Aorta (tissue), 5 donors: ENCODE measurements at places on chromosomes 5 and 9. TPM values are rescaled to one million over a fixed set of nuclear protein-coding genes. Genes with fewer than 3 reads are reported as not detected.
A peak's percentile ranks its signal among the peaks of the same experiment; 100 is the strongest.

RETREG1 gene
- 6.5 TPM for total RNA-seq

IL33 gene
- 138 TPM for total RNA-seq

ALDOB gene
- total RNA-seq, result not detected

SPINK4 gene
- not detected for total RNA-seq

PCDHB6 gene
- 2.7 TPM for total RNA-seq

FAM219A gene
- 48.0 TPM for total RNA-seq

F2R gene
- total RNA-seq, result 22.0 TPM

DNAI1 gene
- total RNA-seq, result not detected

SLC6A3 gene
- total RNA-seq, result 0.23 TPM

FGFR4 gene
- 0.23 TPM for total RNA-seq

SLC34A1 gene
- not detected for total RNA-seq

SOX30 gene
- not detected for total RNA-seq

OTP gene
- not detected for total RNA-seq

NPDC1 gene
- 99.3 TPM for total RNA-seq

SPINK1 gene
- 13.7 TPM for total RNA-seq

GARIN3 gene
- not detected for total RNA-seq

PSAT1 gene
- 4.1 TPM for total RNA-seq

DNA sequence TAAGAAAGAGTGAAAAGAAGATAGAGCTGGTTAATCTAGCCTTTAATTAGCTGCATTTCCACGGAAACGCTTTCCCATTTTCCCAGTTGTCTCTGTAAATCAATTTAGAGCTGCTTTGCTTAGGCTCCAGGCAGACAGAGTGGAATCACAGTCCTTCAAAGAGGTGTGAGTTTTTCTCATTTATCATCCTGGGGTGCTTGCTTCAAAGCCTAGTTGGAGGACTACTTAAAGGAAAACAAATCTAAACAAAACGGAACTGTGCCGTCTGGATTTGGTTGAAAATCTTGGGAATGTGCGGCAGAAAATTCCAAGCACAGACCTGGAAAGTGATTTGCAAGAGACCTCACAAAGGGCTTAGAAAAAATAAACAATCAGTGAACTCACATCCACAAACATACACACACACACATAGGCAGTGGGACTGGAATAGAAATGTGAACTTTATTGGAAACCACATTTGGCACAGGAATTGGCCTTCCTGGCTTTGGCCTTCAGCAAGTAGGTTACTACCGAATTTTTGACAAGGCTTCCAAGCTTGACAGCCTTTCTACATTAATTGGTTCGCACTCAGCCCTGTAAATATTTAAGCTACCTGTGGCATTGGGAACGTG is 235.2 kb upstream of the SLC24A2 start:
- no peak for DNase-seq
- H3K27ac ChIP-seq, result no peak overlapping the region
- no peaks in the 10 kb centered on the region for H3K4me1 ChIP-seq
- H3K27me3 ChIP-seq, result no peaks in the 10 kb centered on the region
- no peaks in the 10 kb centered on the region for H3K36me3 ChIP-seq

GRCh38 chr5:139181322-139181730 is 16.8 kb downstream of the SIL1 start:
- H3K4me1 ChIP-seq, result peaks cover 7% of the 10 kb centered on the region
- no peaks in the 10 kb centered on the region for H3K36me3 ChIP-seq
- DNase-seq, result no peak
- H3K27ac ChIP-seq, result no peak overlapping the region

- DNase-seq, result no peak
- H3K27me3 ChIP-seq, result no peaks in the 10 kb centered on the region
- H3K4me3 ChIP-seq, result no peak overlapping the region
- H3K27ac ChIP-seq, result no peak overlapping the region
- no peaks in the 10 kb centered on the region for H3K4me1 ChIP-seq
These were observed 15.5 kb downstream of the FGD3 start for GRCh38 chr9:92962846-92963245.

DNA sequence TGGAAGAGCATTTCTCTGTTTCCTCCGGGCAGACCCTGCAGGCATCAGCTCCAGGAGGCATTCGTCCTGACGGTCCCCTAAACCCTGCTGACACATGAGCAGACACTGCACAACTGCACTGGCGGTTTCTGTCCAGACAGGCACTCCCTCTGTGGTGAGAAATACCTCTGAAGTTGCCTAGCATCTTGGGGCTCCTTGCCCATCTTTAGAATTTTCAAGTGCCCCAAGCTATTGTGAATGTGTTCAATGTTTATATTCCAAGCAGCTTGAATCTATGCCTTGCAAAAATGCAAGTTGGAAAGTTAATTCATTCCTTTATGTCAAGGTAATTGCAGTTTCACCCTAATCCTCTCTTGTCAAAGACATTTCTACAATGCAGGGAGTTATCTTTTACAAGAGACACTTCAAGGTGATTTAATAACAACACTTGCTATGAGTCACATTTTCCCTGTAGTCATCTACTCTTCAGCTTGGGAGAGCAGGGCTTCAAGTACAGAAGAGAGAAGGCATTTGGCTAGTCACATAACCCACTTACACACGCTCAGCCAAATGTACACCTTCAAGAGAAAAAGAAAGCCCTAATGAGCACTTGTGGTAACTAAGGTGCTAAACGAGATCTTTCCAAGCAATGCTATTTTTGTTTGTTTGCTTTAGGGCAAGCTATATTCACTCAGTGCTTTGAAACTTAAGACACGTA is 302.5 kb downstream of the MLLT3 start:
- H3K4me1 ChIP-seq, result no peaks in the 10 kb centered on the region
- H3K4me3 ChIP-seq, result no peak overlapping the region
- no peak overlapping the region for H3K27ac ChIP-seq
- DNase-seq, result no peak

DNA sequence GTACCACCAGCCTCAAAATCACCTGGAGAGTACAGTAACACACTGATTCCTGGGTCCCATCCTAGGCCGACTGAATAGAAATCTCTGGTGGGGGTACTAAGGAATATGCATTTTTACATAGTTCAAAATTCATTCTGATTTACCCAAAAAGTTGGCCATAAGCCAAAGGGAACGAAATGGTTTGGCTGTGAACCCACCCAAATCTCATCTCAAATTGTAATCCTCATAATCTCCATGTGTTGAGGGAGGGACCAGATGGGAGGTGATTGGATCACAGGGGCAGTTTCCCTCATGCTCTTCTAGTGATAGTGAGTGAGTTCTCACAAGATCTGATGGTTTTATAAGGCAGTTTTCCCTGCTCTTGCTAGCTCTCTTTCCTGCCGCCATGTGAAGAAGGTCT is 31.1 kb downstream of the MEGF9 start:
- H3K4me1 ChIP-seq, result no peaks in the 10 kb centered on the region
- H3K27ac ChIP-seq, result no peak overlapping the region
- no peak overlapping the region for H3K4me3 ChIP-seq
- no peak for DNase-seq

- H3K36me3 ChIP-seq, result no peaks in the 10 kb centered on the region
- no peak for DNase-seq
- no peaks in the 10 kb centered on the region for H3K4me1 ChIP-seq
These were observed 66.1 kb upstream of the ADRA1B start for GRCh38 chr5:159850160-159850559.

GRCh38 chr9:124088476-124088837 is 76.9 kb downstream of the LHX2 start:
- no peaks in the 10 kb centered on the region for H3K27me3 ChIP-seq
- no peak overlapping the region for H3K4me3 ChIP-seq
- no peak overlapping the region for H3K27ac ChIP-seq
- H3K36me3 ChIP-seq, result no peaks in the 10 kb centered on the region
- no peaks in the 10 kb centered on the region for H3K4me1 ChIP-seq
- DNase-seq, result no peak

GRCh38 chr5:38241655-38242054 is 16.7 kb upstream of the EGFLAM start:
- no peaks in the 10 kb centered on the region for H3K36me3 ChIP-seq
- H3K4me3 ChIP-seq, result no peak overlapping the region
- no peaks in the 10 kb centered on the region for H3K27me3 ChIP-seq
- no peak overlapping the region for H3K27ac ChIP-seq
- no peaks in the 10 kb centered on the region for H3K4me1 ChIP-seq
- DNase-seq, result no peak

DNA sequence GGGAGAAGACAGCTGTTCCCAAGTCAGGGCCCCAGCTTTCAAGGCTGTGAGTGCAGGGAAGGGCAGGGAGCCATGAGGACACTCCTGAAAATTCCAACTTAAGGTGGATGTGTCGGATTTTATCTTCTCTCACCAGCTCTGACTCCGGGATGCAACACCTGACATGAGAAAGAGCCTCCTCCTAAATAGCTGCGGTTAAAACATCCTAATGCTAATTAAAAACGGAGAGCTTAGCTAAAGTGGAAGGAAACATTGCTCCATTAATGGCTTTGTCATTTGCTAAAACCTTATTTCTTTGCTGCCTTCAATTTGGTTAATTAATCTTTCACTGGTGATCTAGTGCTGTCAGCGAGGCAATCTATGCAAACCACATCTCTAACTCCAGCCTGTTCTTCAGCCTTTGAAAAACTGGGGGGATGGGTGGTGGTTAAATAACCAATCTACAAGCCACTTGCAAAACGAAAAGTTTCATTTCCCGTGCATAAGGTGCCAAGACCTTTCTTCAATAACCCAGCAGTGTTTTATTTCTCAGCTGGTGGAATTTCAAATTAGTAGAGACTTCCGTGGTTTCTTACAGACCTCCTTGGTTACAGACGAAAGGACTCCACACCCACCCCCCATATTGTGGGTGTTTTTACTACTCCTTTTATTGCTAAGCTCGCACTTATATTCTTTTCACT is 379.6 kb downstream of the MLLT3 start:
- H3K36me3 ChIP-seq, result no peaks in the 10 kb centered on the region
- H3K27ac ChIP-seq, result no peak overlapping the region
- no peak overlapping the region for H3K4me3 ChIP-seq
- H3K27me3 ChIP-seq, result no peaks in the 10 kb centered on the region

DNA sequence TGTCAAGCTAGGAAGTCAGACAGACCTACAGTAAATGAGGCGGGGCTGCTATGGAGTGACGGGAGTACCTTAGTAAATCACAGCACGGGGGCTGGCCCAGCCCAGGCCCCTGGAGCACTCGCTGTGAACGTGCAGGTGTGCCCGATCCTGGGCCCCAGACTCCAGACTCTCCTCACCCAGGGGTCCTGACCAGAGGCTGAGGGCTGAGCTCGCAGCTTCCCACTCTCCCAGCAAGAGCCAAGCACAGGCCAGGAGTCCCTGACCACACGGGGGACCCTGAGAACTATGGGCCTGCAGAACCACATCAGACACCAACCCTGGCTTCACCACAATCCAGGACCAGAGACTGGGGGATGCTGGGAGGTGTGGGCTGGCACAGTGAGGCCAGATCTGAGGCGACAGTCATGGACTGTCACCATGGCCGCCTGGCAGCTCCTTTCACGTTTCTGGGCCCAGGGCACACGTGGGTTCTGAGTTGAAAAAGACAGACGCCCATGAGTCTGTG is 73.4 kb downstream of the ADAMTS2 start:
- H3K4me3 ChIP-seq, result no peak overlapping the region

- no peaks in the 10 kb centered on the region for H3K36me3 ChIP-seq
- no peaks in the 10 kb centered on the region for H3K4me1 ChIP-seq
- H3K27ac ChIP-seq, result peak overlapping the region; percentile 34
- H3K4me3 ChIP-seq, result no peak overlapping the region
- DNase-seq, result no peak
- no peaks in the 10 kb centered on the region for H3K27me3 ChIP-seq
These were observed 21.8 kb downstream of the QRFP start for GRCh38 chr9:130874783-130875182.

- no peaks in the 10 kb centered on the region for H3K27me3 ChIP-seq
- no peak for DNase-seq
These were observed 435.7 kb upstream of the RIOK2 start for GRCh38 chr5:97618721-97619120.

GRCh38 chr9:70607329-70607728 is 192.9 kb upstream of the KLF9 start:
- H3K27ac ChIP-seq, result no peak overlapping the region
- no peaks in the 10 kb centered on the region for H3K36me3 ChIP-seq
- H3K4me3 ChIP-seq, result no peak overlapping the region

GRCh38 chr5:15241216-15241821 is 258.7 kb upstream of the FBXL7 start:
- no peaks in the 10 kb centered on the region for H3K27me3 ChIP-seq
- no peak overlapping the region for H3K4me3 ChIP-seq
- no peak for DNase-seq

- DNase-seq, result no peak
- no peaks in the 10 kb centered on the region for H3K27me3 ChIP-seq
- no peaks in the 10 kb centered on the region for H3K4me1 ChIP-seq
- no peak overlapping the region for H3K4me3 ChIP-seq
- H3K36me3 ChIP-seq, result no peaks in the 10 kb centered on the region
These were observed 106.4 kb downstream of the HSD17B3 start for GRCh38 chr9:96195541-96195940.

DNA sequence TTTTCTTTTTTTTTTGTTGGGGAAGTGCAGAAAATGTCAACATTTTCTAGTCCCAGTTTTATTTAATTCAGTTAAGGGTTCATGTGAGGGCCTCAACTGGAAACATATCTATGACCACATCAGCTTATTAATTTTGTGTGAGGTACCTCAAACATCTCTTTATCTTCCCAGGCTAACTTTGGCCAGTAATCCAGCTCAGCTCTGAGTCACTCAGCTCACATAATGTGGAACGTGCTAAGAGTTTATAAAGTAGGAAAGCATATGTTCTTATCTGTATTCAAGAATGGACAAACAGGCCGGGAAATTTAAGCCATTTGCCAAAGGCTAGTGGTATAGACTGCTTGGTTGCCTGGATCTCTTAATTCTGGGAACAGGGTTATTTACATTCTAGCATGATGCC is 118.4 kb downstream of the INSYN2B start:
- H3K4me3 ChIP-seq, result no peak overlapping the region
- H3K27me3 ChIP-seq, result no peaks in the 10 kb centered on the region
- no peak for DNase-seq
- H3K27ac ChIP-seq, result no peak overlapping the region

DNA sequence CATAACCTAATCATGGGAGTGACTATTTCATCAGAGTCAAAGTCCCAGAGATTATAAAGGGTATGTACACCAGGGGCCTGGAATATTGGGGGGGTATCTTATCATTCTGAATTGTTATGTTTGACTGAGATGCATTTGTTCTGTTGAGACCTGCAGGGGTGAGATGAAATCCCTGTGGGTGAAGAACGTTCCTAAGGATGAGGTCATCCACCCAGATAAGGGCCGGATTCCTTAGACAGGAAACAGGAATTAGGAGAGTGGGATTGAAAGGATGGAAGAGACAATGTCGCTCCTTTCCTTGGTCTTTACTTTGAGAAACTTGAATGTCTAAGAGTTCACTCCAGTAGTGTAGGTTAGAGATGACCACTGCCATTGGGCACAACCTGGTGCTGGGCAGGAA is 54.7 kb downstream of the GAS1 start:
- no peaks in the 10 kb centered on the region for H3K4me1 ChIP-seq
- DNase-seq, result no peak
- no peaks in the 10 kb centered on the region for H3K36me3 ChIP-seq
- H3K4me3 ChIP-seq, result no peak overlapping the region
- no peaks in the 10 kb centered on the region for H3K27me3 ChIP-seq
- H3K27ac ChIP-seq, result no peak overlapping the region

GRCh38 chr9:97938081-97938644 is at the start of gene HEMGN:
Gene HEMGN, minus strand, starts transcription at chr9:97938172. Its CDS starts 36 bp downstream, at chr9:97938136.
- H3K4me3 ChIP-seq, result no peak within 1 kb of the TSS
- H3K36me3 ChIP-seq, result no peaks in the 10 kb centered on the region
- H3K27ac ChIP-seq, result no peak within 1 kb of the TSS

- H3K36me3 ChIP-seq, result no peaks in the 10 kb centered on the region
- H3K4me3 ChIP-seq, result peak within 1 kb of the TSS; percentile 1
- no peaks in the 10 kb centered on the region for H3K4me1 ChIP-seq
- no peaks in the 10 kb centered on the region for H3K27me3 ChIP-seq
These were observed at the start of gene DRD1 for GRCh38 chr5:175444060-175444904. Gene DRD1, minus strand, starts transcription at chr5:175444182. Its CDS starts 1,083 bp downstream, at chr5:175443099.

GRCh38 chr5:12330381-12330780 is 426.1 kb upstream of the CTNND2 start:
- no peak overlapping the region for H3K4me3 ChIP-seq
- H3K36me3 ChIP-seq, result no peaks in the 10 kb centered on the region
- no peak for DNase-seq
- no peaks in the 10 kb centered on the region for H3K27me3 ChIP-seq
- no peak overlapping the region for H3K27ac ChIP-seq
- H3K4me1 ChIP-seq, result no peaks in the 10 kb centered on the region
